ENCODE measurements at places on chromosomes 2 and 18.
A peak's percentile ranks its signal among the peaks of the same experiment; 100 is the strongest.

DNA sequence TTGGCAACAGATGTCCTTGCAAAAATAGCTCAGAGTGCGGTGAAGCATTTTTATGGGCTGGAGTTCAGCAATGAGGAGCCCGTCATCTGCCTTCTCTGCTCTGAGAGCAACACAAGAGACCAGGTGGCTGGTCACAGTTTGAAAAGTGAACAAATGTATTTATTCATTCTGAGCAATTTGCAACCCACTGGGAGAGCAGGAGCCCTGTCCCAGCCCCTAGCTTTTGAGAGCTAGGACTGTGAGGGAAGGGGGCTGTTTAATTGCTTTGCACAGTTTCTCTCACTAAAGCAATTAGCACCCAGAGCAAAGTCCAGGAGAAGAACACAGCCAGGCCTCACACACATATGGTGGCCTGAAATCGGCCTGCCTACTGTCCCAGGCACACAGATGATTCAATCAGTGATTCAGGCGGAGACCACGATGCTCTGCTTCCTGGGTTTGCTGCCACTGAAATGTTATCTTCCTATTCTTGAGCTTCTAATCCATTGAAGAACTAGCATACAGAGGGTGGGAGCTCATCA lies 646.1 kb upstream of the ACVR2A start:
- DNase-seq, result no peak

DNA sequence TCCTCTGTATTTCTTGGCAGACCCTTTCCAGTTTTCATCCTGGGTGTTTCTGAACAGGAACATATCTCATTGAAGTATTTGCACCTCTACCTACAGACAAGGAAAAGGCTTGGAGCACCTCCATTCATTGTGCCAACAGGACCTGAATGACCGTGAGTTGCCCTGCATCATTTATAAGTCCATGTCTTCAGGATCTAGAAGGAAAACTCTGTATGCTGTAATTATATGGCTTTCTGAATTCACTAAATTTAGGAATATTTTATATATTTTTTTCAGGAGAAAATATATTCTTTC lies 402.3 kb upstream of the SLC14A2 start:
- no peak for DNase-seq

- no peak for DNase-seq
Observed at GRCh38 chr2:215969131-215969841, 44.1 kb downstream of the MREG start.

GRCh38 chr18:75407468-75408437 lies 19.8 kb downstream of the SMIM21 start:
- DNase-seq, result no peak

DNA sequence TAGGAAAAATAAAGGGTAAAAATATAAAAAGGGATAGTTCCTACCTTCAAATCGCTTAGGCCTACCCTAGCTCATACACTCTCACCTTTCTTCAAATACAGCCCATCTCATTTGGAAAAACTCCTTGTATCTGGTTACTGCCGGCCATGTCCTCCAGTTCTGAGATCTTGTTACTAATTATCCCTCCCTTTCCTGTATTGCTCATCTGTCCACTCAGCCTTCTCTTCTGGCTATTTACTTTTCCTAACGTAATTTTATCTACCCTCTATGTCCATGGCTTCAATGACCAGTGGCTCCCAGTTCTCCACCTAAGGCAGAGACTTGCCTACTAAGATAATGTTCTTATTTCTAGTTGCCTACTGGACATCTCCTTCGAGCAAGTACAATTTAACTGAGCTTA lies 342.9 kb upstream of the ACVR2A start:
- no peak for DNase-seq

DNA sequence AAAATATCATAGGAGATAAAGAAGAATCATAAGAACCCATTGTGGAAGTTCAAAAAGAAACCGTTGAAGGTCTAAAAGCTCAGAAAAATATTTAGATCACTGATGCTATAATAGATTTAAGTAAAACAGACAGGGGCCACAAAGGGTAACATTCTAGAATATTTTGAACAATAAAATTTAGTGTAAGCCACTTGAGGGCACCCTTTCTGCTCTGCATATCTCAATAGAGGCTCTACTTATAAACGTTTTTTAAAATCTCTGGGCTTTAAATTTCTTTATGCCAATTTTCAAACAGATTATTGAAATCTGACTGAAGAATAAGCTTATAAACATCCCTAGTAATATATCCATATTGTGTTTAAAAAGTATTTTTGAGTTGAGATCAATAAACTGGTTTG lies 57.6 kb upstream of the IL1RL1 start:
- DNase-seq, result no peak

DNA sequence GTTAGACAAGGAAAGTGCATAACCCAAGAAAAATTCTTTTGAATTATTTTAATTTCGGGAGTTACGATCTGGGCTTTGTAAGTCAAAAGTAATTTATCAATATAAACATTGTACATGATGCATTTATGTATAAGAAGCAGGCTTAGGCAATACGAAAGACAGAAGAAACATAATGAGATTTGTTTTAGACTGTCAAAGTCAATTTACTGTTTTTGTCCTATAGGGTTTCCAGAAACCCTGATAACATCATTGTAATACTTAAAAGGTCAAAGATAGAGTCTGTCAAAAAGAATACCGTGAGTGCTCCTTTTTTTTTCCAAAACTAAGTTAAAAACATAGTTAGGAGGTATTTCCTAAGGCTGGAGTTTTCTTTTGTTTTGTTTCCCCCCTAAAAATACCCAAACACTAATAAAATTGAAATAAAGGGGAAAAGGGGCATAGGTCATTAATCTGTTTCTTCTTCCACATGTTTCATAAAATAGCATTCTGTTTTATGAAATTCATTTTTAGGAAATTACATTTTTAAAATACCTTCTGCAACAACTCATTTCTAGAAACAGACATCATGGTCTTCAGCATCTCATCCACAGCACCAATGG lies 16.1 kb downstream of the C1D start:
- DNase-seq, result no peak

- DNase-seq, result no peak
Observed at GRCh38 chr2:191757208-191757607, 79.3 kb downstream of the NABP1 start.

DNA sequence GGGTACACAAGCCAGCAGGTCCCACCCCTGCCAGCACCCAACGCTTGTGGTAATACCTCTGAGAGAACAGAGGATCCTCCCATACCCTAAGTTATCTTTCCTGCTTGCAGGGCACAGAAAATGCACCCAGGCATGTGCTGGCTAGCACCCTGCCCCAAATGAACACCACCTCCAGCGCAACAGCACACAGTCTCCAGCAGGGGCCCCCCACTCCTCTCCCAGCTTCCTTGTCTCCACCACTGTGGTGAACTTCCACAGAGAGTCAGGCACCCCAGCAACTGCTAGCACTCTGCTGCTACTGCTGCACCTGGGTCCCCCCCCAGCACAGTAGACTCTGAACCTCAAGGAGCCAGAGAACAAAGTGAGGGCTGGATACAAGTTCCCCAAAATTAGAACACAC lies 216.8 kb upstream of the CNTNAP5 start:
- no peak for DNase-seq

DNA sequence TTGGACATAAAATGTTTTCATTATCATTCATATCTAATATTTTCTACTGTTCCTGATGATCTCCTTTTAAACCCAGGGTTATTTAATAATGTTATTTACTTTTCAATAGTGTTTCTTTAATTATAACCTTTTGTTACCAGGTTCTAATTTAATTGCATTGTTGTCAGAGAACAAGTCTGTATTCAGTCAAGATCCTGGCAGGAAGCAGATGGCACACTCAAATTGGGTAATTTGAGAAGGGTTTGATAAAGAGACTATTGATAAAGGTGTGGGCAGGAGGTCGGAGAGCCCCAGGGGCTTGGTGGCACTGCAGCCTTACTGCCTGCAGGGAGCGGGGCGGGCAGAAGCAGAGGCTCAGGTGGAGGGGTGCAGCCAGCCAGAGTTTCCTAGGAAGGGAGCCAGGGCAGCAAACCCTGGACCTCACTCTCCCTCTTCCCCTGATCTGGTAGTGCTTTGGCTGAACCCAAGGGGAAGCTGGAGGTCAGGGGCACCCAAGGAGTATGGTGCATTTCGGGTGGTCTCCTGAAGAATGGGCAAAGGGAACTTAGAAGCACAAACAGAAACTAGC lies 2.3 kb upstream of the KIF1A start:
- no peak for DNase-seq

DNA sequence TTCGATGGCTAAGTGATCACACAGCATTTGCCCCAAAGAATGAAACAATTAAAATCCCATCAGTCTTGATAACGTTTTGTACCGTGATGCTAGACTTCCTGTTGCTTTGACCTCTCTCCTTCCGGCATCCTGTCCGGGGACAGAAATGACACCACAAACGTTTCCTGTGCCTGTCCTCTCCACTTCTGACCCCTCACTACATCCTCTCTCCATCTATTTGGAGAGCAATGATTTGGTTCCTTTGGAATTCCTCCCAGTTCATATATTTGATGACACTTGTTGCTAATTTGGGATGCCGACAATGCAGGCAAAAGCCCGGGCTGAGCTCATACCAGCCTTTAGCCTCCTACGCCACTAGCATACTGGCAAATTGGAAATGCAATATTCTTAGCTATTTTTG lies 151.2 kb upstream of the CCDC68 start:
- DNase-seq, result no peak

DNA sequence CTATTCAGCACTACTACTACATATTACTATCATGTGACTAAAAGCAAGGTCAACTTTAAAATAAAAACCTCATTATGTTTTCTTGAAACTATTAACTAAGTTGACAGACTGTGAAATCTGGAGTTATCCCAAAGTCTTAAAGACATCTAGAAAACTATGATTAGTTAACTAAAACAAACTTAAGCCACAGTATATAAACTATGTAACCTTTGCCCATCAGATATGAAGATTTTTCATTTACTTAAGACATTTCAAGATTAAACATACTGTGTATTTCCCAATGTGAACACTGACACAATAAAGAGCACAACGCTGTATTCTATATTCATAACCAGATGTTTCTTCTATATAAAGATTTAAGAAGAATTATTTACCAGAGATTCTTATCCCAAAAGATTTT lies 33.5 kb upstream of the CACNB4 start:
- no peak for DNase-seq

DNA sequence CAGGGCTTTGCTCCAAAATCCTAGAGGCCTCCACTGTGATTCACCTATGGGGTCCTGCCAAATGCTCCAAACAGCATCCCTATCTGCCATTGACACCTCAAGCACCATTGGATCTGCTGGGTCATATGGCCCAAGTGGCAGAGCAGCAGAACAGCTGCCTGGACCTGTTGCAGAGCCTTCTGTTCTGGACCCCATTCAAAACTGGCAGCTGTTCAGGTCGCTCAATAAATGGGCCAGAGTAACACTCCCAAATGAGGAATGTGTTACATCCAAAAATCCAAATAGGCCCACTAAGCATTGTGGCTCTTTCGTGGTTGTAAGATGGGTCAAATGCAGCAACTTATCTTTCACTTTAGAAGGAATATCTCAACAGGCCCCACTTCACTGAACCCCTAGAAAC lies 783.6 kb downstream of the DCDC2C start:
- no peak for DNase-seq

GRCh38 chr2:28362991-28363521 lies 29.6 kb upstream of the FOSL2 start:
- no peak for DNase-seq

DNA sequence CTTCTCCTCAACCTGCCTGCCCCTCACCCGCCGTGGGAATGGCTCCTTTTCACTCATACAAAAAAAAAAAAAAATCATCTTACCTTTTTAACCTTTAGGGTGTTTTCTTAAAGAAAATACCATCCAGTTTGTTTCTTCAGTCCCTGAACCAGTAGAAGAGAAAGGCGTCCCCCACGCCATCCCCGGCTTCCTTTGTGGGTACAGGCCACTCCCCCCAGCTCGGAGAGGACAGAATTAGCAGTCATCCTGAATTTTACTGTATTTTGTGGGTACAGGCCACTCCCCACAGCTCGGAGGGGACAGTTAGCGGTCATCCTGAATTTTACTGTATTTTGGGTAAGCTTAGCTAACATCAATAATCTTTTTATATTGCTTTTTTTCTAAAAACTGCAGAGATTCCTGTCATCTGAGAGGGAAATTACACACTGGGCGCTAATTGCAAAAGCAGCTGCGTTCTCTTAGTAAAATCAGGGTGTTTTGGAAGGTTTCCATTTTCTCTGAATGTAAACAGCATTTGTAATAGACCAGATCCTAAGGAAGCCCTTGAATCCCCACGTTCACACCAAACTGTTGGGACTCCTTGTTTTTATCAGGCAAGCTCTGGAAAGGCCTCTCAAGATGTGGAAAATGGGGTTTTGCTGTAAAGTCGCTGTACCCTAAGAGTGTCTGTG lies 72.5 kb downstream of the NFATC1 start:
- no peak for DNase-seq

DNA sequence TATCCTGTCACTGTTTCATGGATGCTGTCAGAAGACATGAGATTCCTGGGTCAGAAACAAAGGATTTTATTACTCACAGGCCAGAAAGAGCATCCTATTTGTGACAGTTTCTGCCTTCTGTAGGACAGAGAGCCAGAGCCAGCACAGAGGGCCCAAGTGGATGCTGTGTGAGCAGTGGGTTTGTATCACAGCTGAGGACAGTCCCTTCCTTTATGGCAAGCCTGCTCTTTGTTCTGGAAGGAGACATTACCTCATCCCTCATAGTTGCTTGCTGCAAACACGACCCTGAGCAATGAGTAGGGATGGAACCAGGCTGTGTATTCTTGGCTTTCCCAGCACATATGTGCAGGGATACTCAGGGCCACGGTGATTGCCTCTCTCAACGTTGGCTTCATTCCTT lies 41.6 kb downstream of the ARHGEF4 start:
- DNase-seq, result no peak

DNA sequence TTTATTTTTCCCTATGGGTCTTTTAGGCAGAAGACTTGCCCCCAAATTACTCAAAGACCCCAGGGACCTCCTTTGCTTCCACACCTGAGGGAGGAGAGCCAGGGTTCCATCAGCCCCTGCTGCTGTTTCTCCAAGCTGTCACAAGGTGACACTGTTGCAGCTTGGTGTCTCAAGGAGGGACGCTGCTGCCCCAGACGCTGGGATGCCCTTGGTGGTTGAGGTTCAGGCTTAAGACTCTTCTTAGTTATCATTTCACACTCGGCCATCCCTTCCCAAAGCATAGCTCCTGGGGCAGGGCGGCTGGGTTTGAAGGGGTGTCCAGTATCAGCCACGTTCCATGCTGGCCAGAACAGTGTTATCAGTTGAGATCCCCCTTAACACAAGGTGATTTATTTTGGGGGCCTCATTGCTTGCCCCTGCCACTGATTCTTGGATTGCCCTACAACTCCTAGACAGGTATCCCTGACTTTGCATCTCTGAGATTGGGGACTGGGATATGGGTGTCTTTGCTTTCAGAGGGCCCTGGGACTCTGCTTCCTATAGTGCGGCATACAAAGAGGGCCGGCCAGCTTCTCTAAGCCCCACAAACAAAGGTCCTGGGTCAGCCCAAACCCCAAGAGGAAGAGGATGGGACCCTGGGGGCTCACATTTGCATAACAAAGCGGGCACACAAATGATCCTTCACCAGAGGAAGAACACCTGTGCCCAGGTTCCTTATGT lies 22.7 kb downstream of the GPR55 start:
- peak; percentile 66 for DNase-seq

- peak; percentile 57 for DNase-seq
Observed at GRCh38 chr2:134718023-134718816, 580 bp downstream of the TMEM163 start.

- DNase-seq, result peak; percentile 43
Observed at GRCh38 chr18:31102025-31102684, at the start of gene DSC2. DSC2 (minus strand) TSS chr18:31102421; CDS start chr18:31101971, 450 bp downstream.

GRCh38 chr2:98857001-98857400 lies 79.0 kb downstream of the CRACDL start:
- no peak for DNase-seq

Measured in 8988T (cell line).